T-helper 1 cell treated with Interleukin-12 subunit alpha and Interleukin-12 subunit beta and Interleukin-4 antibody, amounts not matched to agents 30 ng/mL and 1 ng/mL, for 36 hours (primary cell): ENCODE measurements at places on chromosomes 16 and 17. TPM values are rescaled to one million over a fixed set of nuclear protein-coding genes. Genes with fewer than 3 reads are reported as not detected.

Gene KIF18B
- total RNA-seq = 54.0 and 55.2 TPM in 2 replicates

Gene RNF135
- total RNA-seq = 6.7 and 8.3 TPM in 2 replicates

Gene OR1A1
- total RNA-seq = not detected in 2 replicates

Gene PYY
- total RNA-seq = not detected in 2 replicates

Gene TRAPPC1
- 194 and 203 TPM in 2 replicates for total RNA-seq

Gene KRTAP9-4
- total RNA-seq = not detected in 2 replicates

Gene FN3K
- 4.1 and 4.7 TPM in 2 replicates for total RNA-seq

Gene MYH10
- total RNA-seq = 7.6 and 10.8 TPM in 2 replicates

Gene ANKRD40CL
- total RNA-seq = not detected in 2 replicates

Gene ZG16
- not detected in 2 replicates for total RNA-seq

Gene PITPNM3
- 0.83 and 1.0 TPM in 2 replicates for total RNA-seq

Gene LIMD2
- total RNA-seq = 637 and 645 TPM in 2 replicates

Gene ACD
- total RNA-seq = 39.9 and 42.8 TPM in 2 replicates

Gene NPIPA8
- total RNA-seq = 0.59 and 1.0 TPM in 2 replicates

Gene RUNDC3A
- total RNA-seq = 0.56 and 0.64 TPM in 2 replicates

Gene MYH13
- total RNA-seq = not detected in 2 replicates

Gene TP53TG3F
- total RNA-seq = not detected in 2 replicates

Gene RAB37
- 50.4 and 56.8 TPM in 2 replicates for total RNA-seq

Gene CYB5D1
- total RNA-seq = 7.0 and 7.9 TPM in 2 replicates

Gene PABPN1L
- not detected in 2 replicates for total RNA-seq

Gene SLC47A1
- 0.25 TPM in 1 of 2 replicates, not detected in the other for total RNA-seq

Gene NSRP1
- total RNA-seq = 24.9 and 30.6 TPM in 2 replicates

Gene POLDIP2
- total RNA-seq = 68.3 and 70.8 TPM in 2 replicates

Gene SLC2A4
- 0.12 TPM in 1 of 2 replicates, not detected in the other for total RNA-seq

Gene HOXB4
- 9.0 and 10.0 TPM in 2 replicates for total RNA-seq

Gene P2RX5
- total RNA-seq = 216 and 220 TPM in 2 replicates

Gene TPSB2
- not detected in 2 replicates for total RNA-seq

Gene TBX21
- 49.2 and 51.3 TPM in 2 replicates for total RNA-seq

Gene CCL15
- not detected in 2 replicates for total RNA-seq

Gene IQCK
- total RNA-seq = 0.71 and 0.88 TPM in 2 replicates

Gene GP1BA
- total RNA-seq = not detected in 2 replicates

Gene PPP1R27
- total RNA-seq = not detected in 2 replicates

Gene PPP1R1B
- total RNA-seq = not detected in 2 replicates

Gene HSD11B2
- total RNA-seq = 0.29 TPM in 1 of 2 replicates, not detected in the other

Gene ABCA6
- 0.32 and 0.69 TPM in 2 replicates for total RNA-seq

Gene TNFRSF17
- not detected in 2 replicates for total RNA-seq

Gene TOM1L1
- total RNA-seq = 0.15 and 0.29 TPM in 2 replicates

Gene COX6A2
- total RNA-seq = not detected in 2 replicates

Gene ETV4
- total RNA-seq = 0.71 and 1.0 TPM in 2 replicates

Gene CDR2L
- total RNA-seq = 0.20 and 0.24 TPM in 2 replicates

Gene CCDC40
- not detected in 2 replicates for total RNA-seq

Gene KRT40
- not detected in 2 replicates for total RNA-seq

Gene KRTAP4-5
- not detected in 2 replicates for total RNA-seq

Gene DNAI2
- total RNA-seq = 0.34 and 0.69 TPM in 2 replicates

Gene LGALS9B
- 0.59 TPM in 1 of 2 replicates, not detected in the other for total RNA-seq

Gene HOXB9
- 0.10 and 0.15 TPM in 2 replicates for total RNA-seq

Gene CTRL
- 9.5 and 10.9 TPM in 2 replicates for total RNA-seq

Gene TBC1D3I
- 0.69 and 2.6 TPM in 2 replicates for total RNA-seq

Gene MILR1
- total RNA-seq = 3.6 and 5.4 TPM in 2 replicates

Gene CHST5
- not detected in 2 replicates for total RNA-seq

Gene TMC7
- total RNA-seq = 0.07 TPM in 1 of 2 replicates, not detected in the other

Gene TOX3
- not detected in 2 replicates for total RNA-seq

Gene ADAM11
- 0.32 TPM in 2 replicates for total RNA-seq

Gene PLXDC1
- total RNA-seq = 1.4 and 1.9 TPM in 2 replicates

Gene NECAB2
- total RNA-seq = not detected in 2 replicates

Gene FBXL16
- 8.0 and 8.2 TPM in 2 replicates for total RNA-seq

Gene AOC3
- total RNA-seq = 1.7 and 2.2 TPM in 2 replicates

Gene KCNH6
- total RNA-seq = not detected in 2 replicates
